Colonic mucosa (tissue), 4 donors: ENCODE measurements at places on chromosomes 4 and X. TPM values are rescaled to one million over a fixed set of nuclear protein-coding genes. Genes with fewer than 3 reads are reported as not detected.

DNA sequence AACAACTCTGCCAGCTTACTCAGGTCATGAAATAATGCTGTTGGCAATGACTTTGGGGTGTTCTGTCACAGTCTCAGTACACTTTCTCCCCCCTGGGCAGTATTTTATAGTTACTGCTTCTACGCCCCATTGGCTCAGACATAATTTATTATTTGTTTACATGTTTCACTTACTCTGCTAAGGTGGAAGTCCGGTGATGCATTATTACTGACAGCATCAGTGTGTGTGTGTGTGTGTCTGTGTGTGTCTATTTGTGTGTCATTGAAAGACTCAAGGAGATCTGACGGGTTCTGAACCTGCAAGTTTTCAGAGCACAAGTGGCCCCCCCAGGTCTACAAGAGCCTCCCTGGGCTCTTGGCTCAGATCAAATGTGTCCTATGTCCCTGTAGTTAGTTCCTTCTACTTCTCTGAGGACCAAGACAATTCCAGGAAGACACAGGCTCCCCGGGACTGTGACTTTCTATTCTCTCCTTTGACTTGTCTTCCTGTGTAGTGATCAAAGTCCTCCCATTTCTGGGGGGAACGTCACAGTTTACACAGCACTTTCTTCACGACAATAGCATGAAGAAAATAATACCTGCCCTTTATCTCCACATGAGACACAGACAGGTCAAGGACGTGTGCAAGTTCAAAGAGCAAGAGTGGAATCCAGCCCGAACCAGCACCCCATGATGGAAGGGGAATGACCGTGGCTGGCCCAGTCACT lies 283.7 kb upstream of the GATB start:
- no peaks in the 10 kb centered on the region for H3K36me3 ChIP-seq
- no peaks in the 10 kb centered on the region for H3K4me1 ChIP-seq
- no peak overlapping the region for H3K4me3 ChIP-seq
- H3K27ac ChIP-seq: no peak overlapping the region
- DNase-seq: no peak

DNA sequence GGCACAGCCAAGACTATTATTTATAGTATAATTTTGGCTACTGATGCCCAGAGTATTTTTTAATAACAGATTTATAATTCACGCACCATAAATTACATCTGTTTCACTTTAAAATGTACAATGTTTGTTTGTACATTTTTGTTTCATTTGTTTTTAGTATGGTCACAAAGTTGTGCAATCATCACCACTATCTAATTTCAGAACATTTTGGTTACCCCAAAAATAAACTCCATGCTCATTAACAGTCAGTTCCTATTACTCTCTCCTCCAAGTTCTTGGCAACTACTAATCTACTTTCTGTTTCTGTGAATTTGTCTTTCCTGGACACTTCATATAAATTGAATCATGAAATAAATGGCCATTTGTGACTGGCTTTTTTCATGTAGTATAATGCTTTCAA lies 176.7 kb downstream of the SH3BGRL start:
- no peaks in the 10 kb centered on the region for H3K27me3 ChIP-seq
- no peak overlapping the region for H3K27ac ChIP-seq
- no peaks in the 10 kb centered on the region for H3K36me3 ChIP-seq
- no peaks in the 10 kb centered on the region for H3K4me1 ChIP-seq
- H3K4me3 ChIP-seq: no peak overlapping the region

- no peak overlapping the region for H3K4me3 ChIP-seq
- H3K4me1 ChIP-seq: no peaks in the 10 kb centered on the region
- no peak for DNase-seq
Observed at GRCh38 chr4:68368691-68369131, 18.8 kb upstream of the YTHDC1 start.

DNA sequence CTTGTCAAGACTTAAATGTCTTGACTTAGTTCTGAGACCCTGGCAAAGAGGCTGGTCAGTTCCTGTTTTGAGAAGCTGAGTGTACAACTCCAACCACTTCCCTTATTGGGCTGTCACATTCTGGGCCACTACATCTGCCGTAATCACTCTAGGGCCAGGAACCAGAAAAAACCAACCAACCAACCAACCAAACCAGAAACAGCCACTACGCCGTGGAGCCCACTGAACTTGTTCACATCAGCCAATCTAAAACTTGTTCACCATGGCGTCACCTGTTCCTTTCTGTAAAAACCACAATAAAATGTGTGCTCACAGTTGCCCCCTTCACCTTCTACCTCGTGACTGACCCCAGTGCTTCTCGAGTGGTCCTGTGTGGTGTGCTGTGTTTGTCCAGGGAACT lies 107.3 kb downstream of the JADE1 start:
- no peaks in the 10 kb centered on the region for H3K36me3 ChIP-seq
- H3K4me1 ChIP-seq: no peaks in the 10 kb centered on the region
- no peaks in the 10 kb centered on the region for H3K27me3 ChIP-seq
- DNase-seq: peak; percentile 24
- H3K27ac ChIP-seq: no peak overlapping the region

GRCh38 chr4:88606832-88607231 lies 14.6 kb downstream of the HERC3 start:
- no peak overlapping the region for H3K27ac ChIP-seq
- no peaks in the 10 kb centered on the region for H3K36me3 ChIP-seq
- DNase-seq: no peak
- H3K4me3 ChIP-seq: no peak overlapping the region
- H3K27me3 ChIP-seq: no peaks in the 10 kb centered on the region
- peaks cover 8% of the 10 kb centered on the region for H3K4me1 ChIP-seq

GRCh38 chr4:123536225-123536624 lies 139.6 kb downstream of the SPRY1 start:
- H3K4me3 ChIP-seq: no peak overlapping the region
- no peaks in the 10 kb centered on the region for H3K4me1 ChIP-seq
- DNase-seq: no peak
- H3K27me3 ChIP-seq: no peaks in the 10 kb centered on the region

GRCh38 chr4:147651563-147651962 lies 32.4 kb downstream of the PRMT9 start:
- H3K27me3 ChIP-seq: no peaks in the 10 kb centered on the region
- no peak for DNase-seq
- H3K4me1 ChIP-seq: no peaks in the 10 kb centered on the region
- H3K27ac ChIP-seq: no peak overlapping the region

The TBC1D8B gene
- total RNA-seq: 11.6 TPM

The ERAS gene
- not detected for total RNA-seq

The FAM241A gene
- 1.9 TPM for total RNA-seq

The IQSEC2 gene
- total RNA-seq: 23.1 TPM

The TMPRSS11D gene
- not detected for total RNA-seq
